H7 (cell line): ENCODE measurements at places on chromosomes 3 and 15. TPM values are rescaled to one million over a fixed set of nuclear protein-coding genes. Genes with fewer than 3 reads are reported as not detected.
A peak's percentile ranks its signal among the peaks of the same experiment; 100 is the strongest.

DNA sequence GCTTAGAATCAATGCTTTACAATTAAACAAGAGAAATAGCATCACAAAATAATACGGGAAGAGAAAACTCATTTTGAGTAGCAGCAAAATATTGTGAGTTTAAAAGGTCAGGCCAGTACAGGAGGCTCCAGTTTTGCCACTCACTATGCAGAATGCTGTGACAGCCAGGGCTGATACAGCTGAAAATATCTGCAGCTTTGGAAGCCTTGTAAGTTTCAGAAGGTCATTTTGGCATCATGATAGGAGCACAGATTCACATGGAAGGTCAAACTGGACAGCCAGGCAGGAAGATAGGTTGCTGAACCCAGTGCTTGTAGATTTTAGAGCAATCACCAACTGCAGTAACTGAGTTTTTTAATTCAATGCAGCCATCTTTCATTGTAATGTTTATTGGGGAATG, 14.1 kb downstream of the MBNL1 start:
- DNase-seq = no peak

GRCh38 chr3:107797586-107797985, 274.8 kb downstream of the BBX start:
- DNase-seq = no peak

DNA sequence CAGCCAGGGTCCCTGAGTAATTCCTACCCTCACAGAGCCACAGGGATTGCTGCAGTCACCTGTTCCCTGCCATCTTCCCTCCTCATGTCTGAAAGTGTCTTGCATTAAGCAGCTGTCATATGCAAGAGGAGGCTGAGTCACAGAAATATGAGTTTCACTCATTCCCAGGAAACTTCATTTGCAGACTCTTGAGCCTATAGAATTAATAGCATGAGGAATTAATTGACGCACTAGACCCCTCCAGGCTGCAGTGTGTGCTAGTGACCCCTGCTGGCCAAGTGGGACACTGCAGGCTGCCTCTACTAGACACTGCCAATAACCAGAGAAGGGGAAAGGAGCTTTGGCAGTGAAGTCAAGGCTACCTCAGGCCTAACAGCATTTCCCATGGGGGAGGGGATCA, 50.6 kb upstream of the SLC6A1 start:
- peak; percentile 73 for DNase-seq

- DNase-seq = no peak
Observed at GRCh38 chr15:63902671-63903035, 68.9 kb upstream of the HERC1 start.

Gene CFAP91
- total RNA-seq = 0.37 and 1.8 TPM in 2 replicates

Gene GPR62
- 0.14 TPM in 1 of 2 replicates, not detected in the other for total RNA-seq

Gene C2CD4A
- total RNA-seq = not detected in 2 replicates
